ENCODE measurements at places on chromosomes 6 and 20.

DNA sequence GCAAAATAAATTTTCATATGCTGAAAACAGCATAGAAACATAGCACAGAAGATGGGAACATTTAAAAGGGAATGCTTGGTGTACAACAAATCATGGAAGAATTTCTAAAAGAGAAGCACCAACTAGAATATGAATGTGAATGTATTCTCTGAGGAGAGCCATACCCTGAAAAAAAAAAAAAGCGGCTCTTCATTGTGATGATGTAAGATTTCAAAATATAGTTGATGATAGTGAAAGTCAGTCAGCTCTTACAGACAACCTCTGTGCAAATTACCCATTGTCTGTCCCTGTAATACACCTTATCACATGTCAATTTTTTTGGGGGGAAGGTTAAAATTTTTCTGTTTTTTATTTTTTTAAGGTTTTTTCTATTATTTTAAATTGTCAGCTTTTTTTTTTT lies 58.6 kb upstream of the PTCHD4 start:
- H3K4me1 ChIP-seq: no peaks in the 10 kb centered on the region
- no peak for DNase-seq
- H3K36me3 ChIP-seq: no peaks in the 10 kb centered on the region

GRCh38 chr20:21280522-21281016 lies 22.6 kb upstream of the XRN2 start:
- no peaks in the 10 kb centered on the region for H3K27me3 ChIP-seq
- H3K4me3 ChIP-seq: no peak overlapping the region
- no peaks in the 10 kb centered on the region for H3K36me3 ChIP-seq
- no peak overlapping the region for H3K27ac ChIP-seq
- H3K4me1 ChIP-seq: no peaks in the 10 kb centered on the region

- DNase-seq: no peak
- H3K27ac ChIP-seq: no peak overlapping the region
- no peak overlapping the region for H3K4me3 ChIP-seq
- H3K27me3 ChIP-seq: no peaks in the 10 kb centered on the region
- no peaks in the 10 kb centered on the region for H3K36me3 ChIP-seq
- no peaks in the 10 kb centered on the region for H3K4me1 ChIP-seq
Observed at GRCh38 chr6:128836761-128837160, 46.2 kb upstream of the LAMA2 start.

GRCh38 chr6:1770435-1770843 lies 160.7 kb downstream of the FOXC1 start:
- H3K27me3 ChIP-seq: no peaks in the 10 kb centered on the region
- no peaks in the 10 kb centered on the region for H3K36me3 ChIP-seq
- H3K4me3 ChIP-seq: no peak overlapping the region
- H3K27ac ChIP-seq: no peak overlapping the region
- DNase-seq: no peak

GRCh38 chr6:25623879-25624278 lies 28.1 kb upstream of the SCGN start:
- no peaks in the 10 kb centered on the region for H3K27me3 ChIP-seq
- H3K4me3 ChIP-seq: no peak overlapping the region
- H3K4me1 ChIP-seq: no peaks in the 10 kb centered on the region
- no peak for DNase-seq

GRCh38 chr6:28005975-28006374 lies 48.9 kb downstream of the OR2B6 start:
- no peaks in the 10 kb centered on the region for H3K36me3 ChIP-seq
- no peaks in the 10 kb centered on the region for H3K27me3 ChIP-seq
- H3K4me1 ChIP-seq: peaks cover 28% of the 10 kb centered on the region

- no peak overlapping the region for H3K27ac ChIP-seq
- H3K27me3 ChIP-seq: no peaks in the 10 kb centered on the region
- H3K4me1 ChIP-seq: no peaks in the 10 kb centered on the region
- no peak for DNase-seq
- no peaks in the 10 kb centered on the region for H3K36me3 ChIP-seq
Observed at GRCh38 chr6:54559136-54559535, 250.9 kb downstream of the TINAG start.

All from B cell (primary cell).